RCC 7860 (cell line): ENCODE measurements at places on chromosomes 6 and 20.

GRCh38 chr20:59829054-59829785 lies 104.2 kb downstream of the SYCP2 start:
- no peak for DNase-seq

GRCh38 chr6:29510746-29511300 lies 23.1 kb upstream of the MAS1L start:
- no peak for DNase-seq

- DNase-seq, result no peak
Measured at GRCh38 chr6:74942130-74942529, 263.7 kb downstream of the COL12A1 start.

GRCh38 chr20:38291966-38292365 lies 12.0 kb upstream of the BPI start:
- DNase-seq, result no peak

DNA sequence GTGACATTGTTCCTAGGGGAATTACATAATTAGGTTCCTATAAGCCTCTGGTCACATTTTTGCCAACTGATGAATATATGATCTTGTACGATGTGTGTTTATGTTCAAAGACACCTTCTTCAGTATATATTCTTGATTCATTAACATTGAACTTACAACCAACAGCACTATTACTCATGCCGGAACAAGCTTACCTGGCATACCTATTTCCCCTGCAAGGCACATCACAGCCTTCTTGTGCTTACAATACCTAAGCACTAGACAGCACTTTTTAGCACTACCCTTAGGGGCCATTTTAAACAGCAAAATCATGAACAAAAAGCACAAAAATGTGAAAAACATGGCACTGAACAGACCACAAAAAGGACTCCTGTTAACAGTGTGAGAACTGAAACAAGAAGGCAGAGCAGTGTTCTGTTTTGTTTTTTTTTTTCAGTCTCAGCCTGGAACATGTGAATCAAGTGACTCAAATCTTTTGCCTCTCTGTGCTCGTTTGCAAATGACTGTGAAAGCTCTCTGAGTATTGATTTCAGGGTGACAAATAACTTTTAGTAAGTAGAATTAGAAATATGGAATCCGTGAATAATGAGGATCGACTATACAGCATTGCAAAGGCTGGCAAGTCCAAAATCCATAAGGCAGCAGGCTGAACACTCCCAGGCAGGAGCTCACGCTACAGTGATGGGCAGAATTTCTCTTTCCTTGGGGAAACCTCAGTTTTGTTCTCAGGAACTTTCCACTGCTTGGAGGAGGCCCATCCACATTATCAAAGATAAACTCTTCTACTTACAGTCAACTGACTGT lies 102.3 kb upstream of the TSHZ2 start:
- DNase-seq, result no peak

DNA sequence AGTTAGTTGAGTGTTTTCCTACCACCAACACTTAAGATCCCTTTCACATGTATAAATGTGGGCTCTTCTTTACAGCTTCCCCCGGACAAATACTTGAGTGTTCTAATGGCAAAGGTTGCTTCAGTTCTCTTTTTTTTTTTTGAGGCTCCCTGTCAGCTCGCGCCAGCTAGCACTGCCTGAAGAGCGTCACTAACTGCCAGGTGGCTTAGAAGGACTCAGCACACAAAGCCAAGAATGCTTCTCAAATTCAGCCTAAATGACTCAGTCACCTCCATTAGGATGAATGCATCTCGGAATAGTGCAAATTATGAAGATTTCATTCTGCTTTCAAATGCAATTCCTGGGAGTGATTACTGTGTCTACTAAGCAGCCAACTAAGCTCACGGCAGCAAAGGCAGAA lies 150.7 kb upstream of the BTBD3 start:
- DNase-seq, result no peak

DNA sequence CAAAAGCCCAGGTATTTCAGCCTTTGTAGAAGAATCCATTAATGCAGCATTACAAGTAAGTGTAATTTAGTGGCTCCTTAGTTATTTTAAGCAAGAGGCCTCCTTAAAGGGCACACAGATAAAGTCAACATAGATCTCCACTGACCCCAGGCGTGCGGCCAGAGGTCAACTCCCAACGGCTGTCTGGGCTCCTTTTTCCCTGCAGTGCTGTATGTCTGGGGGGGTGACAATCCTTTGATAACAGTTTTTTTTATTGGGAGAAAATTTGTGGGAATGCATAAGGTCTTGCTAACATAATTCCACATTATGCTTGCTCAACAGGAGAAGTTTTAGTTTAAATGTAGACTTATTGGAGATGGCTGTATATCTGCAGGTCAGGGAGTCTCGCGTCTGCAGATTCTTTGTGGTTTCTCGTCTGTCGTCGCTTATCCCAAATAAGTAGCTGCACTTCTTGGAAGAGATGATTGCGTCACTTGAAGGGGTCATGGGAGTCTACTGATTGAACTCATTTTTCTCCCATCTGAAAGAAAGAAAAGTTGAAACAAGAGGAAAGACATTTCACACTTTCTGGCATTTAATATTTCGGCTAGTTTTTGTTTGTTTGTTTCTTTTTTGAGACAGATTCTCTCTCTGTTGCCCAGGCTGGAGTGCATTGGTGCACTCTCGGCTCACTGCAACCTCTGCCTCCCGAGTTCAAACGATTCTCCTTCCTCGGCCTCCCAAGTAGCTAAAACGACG lies 151.7 kb upstream of the AKAP12 start:
- no peak for DNase-seq

- no peak for DNase-seq
Measured at GRCh38 chr20:61436283-61436666, 184.2 kb downstream of the CDH4 start.

- no peak for DNase-seq
Measured at GRCh38 chr20:20447196-20447595, 79.3 kb downstream of the INSM1 start.

DNA sequence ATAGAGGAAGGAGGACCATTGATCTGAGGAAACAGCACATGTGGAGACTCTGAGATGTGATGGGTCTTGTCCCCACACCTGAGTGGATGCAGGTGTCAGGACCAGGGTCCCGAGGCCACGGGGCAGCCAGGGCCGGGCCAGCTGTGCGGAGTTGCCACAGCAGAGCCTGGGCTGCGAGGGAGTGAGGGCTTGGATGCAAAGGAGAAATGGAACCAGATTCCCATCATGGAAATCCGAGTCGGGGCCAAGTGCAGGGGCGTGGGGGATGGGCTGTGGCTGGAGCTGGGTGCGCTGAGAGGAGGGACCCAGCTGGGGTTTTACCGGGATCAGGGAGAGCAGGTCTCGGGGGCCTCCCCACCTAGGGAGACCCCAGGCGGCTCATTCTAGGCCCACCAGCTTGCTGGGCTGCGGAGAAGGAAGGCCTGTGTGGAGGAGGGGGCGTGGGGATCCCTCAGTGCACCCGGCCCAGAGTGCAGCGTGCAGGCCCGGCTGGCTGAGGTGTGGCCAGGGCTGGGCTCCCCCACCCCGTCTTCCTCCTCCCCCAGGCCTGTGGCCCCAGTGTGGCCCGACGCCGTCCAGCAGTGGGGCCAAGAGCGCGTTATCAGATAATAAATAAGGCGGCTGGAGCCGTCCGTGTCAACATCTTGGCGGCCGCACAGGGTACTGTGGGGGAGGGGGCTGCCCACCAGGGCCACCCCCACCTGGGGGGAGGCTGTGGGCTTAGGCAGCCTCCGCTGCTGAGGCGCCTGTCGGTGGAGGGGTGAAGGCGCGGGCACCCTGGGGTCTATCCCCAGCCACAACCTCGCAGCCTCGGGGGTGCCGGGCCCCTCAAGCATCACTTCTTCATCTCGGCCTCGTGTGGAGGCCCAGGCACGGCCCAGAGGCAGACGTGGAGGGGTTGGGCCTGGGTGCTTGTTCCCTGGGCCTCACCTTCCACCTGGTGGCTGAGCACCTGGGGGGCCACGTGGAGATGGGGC lies 17.2 kb downstream of the GATA5 start:
- no peak for DNase-seq

DNA sequence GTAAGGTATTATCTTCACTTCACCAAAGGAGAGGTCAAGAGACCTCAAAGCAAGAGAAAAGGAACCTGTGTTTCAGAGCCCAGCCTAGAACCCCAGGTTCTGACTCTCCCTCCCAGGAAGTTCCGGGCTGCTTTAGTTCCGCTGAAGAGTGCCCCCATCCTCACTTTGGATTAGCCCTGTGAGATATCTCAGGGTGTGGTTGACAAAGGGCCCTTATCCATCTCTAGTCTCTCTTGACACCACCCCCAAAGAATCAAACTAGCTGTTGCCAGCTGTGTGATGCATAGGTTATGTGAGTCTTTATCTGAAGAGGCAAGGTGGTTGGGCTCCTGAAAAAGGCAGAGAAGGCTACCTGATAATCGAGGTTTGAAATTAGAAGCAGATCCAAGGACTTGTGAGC lies 20.6 kb downstream of the BRPF3 start:
- DNase-seq, result no peak

GRCh38 chr6:5199702-5200101 lies 61.0 kb downstream of the LYRM4 start:
- DNase-seq, result no peak

DNA sequence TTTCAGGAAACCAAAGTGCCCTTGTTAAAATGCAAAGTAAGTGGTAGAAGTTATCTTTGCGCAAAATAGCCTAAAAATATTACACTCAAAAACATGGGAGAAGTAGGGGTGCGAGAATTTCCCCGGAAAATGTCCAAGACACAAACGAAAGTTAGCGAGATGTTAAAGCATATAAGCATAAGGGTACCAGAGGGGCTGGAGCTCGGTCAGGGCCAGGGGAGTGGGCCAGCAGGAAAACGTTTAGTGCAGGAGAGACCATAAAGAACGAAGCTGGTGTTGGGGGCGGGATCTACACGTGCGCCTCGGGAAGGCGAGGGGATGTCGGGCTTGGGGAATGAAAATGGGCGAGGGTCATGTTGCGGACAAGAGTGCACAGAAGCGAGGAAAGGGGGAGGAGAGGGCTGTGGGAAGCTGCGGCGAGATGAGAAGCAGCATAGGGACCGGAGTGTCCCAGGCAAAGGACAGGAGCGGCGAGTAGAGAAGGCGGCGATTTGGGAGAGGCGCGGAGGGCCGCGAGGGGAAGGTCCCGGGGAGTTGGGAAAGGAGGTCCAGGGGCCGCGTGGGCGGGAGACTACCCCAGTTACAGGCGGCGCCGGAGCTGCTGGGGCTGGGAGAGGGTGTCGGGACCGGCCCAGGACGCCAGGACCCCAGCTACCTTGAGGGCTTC lies 600 bp downstream of the XPO5 start:
- DNase-seq, result no peak

GRCh38 chr20:4794846-4795245 lies 73.1 kb downstream of the PRND start:
- DNase-seq, result no peak

DNA sequence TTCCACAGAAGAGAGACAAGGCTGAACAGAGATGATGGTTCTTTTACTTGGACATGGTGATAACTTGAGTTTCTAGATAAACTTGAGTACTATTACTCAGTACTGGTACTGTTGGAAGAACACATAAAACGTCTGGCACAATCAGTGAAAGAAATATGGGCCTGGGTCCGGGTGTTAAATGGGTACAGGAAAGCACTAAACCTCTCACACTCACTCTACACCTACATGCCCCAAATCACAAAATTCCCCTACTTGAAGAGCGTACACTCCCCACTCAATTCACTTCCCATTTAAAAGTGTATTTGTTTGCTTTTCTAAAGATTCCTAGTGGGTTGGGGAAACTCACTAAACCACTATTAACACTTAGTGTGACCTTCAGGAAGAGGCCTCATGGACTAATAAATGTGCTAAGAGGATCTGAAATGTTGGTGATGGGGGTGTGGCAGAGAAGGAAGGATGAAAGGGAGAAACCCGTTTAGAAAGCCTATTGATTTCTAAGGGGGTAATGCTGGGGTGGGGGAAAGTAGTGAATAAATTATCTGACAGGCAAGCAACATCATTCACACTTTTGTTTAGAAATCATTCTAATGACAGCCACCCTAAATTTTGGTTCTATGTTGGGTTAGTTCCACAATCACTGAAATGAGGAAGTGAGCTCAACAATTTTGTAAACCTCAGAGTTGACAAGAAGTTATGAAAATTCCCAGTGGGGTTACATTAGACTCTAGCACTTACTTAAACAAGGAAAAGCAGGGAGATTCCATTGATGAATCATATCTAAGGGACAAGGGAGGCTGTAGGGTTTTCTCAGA lies 222.6 kb upstream of the MARCKS start:
- peak; percentile 46 for DNase-seq

- DNase-seq, result no peak
Measured at GRCh38 chr6:43634702-43635303, 837 bp upstream of the MAD2L1BP start.

DNA sequence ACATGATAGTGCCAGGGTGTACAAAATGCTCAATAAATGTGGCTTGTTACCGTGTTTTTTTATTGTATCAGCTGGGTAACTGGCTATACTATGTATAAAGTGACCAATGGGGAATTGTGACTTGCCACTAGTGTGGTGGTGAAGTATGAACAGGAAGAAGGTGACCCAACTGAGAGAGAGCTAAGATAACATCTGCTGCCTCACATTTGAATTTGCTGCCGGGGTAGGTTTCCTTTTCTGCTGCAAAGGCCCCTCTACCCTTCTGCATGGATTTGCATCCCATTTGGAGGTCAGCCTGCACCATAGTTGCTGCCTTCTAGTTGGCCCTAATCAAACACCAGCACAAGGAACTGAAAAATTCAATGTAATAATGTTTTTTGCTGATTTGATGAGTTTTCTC lies 24.1 kb downstream of the IL17A start:
- no peak for DNase-seq
